ENCODE measurements at places on chromosomes 7 and 10. TPM values are rescaled to one million over a fixed set of nuclear protein-coding genes. Genes with fewer than 3 reads are reported as not detected.
A peak's percentile ranks its signal among the peaks of the same experiment; 100 is the strongest.

FBXO24 gene
- 0.25 TPM for total RNA-seq

DRGX gene
- not detected for total RNA-seq

SORBS1 gene
- 896 TPM for total RNA-seq

NT5C2 gene
- 55.0 TPM for total RNA-seq

CYP26C1 gene
- total RNA-seq = not detected

TEX36 gene
- total RNA-seq = not detected

MNX1 gene
- not detected for total RNA-seq

DNA sequence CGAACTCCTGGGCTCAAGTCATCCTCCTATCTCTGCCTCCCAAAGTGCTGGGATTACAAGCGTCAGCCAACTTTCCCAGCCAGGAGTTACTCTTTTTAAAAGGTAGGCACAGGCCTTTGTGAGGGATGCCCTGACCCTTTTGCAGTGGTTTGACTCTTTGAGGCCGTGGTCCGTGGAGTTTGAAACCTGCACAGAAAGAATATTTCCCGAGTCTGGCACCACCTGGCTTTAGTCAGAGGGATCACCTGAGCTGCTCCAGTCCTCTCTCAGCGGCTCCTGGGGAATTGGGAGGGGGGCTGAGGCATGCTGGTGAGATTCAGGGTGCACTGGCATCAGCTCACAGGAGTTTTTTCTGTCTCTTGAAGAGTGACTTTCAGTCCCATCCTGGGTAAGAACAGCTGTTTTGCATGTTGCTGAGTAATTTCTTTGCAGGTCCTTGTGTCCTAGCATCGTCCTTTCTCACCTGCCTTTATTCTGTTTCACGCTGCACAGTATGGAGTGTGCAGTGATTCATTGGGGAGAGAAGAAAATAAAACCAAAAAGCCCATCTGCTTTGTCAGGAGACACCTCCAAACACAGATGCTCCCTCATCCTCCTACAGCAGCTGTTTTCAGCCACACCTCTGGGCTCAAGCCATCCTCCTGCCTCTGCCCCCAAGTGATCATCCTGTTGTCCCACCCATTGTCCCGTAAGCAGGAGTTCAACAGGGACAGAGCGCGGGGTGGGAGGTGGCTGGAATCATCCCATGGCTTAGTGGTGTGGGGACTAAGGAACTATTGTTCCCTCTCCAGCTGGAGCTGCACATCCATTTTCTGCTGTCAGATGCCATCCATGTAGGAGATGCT is 284.7 kb downstream of the CAMK1D start:
- H3K4me3 ChIP-seq = no peak overlapping the region
- H3K27me3 ChIP-seq = no peaks in the 10 kb centered on the region
- H3K27ac ChIP-seq = no peak overlapping the region
- no peak for DNase-seq
- H3K36me3 ChIP-seq = no peaks in the 10 kb centered on the region

- no peaks in the 10 kb centered on the region for H3K36me3 ChIP-seq
- peaks cover 100% of the 10 kb centered on the region for H3K27me3 ChIP-seq
Measured at GRCh38 chr10:100625816-100626215, 90.1 kb downstream of the HIF1AN start.

DNA sequence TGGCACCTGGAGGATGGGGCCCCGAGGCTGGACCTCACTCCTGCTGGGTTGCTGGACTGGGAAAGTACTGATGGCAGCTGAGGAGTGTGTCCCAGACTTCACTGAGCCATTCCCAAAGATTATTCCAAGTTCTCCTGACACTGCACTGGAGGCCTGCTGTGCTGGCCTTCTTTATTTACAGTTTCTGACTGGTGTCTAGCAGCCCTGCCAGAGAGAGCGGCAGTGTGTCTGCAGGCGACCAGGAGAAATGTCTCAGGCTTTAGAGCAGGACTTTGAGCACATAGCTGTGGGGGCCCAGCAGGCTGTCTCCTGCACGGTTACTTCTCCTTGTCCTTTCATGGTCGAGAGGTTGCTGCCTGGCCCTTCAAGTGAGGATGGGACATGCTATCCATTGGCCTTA is 16.1 kb downstream of the HTRA1 start:
- no peak overlapping the region for H3K4me3 ChIP-seq
- H3K36me3 ChIP-seq = no peaks in the 10 kb centered on the region
- H3K27me3 ChIP-seq = no peaks in the 10 kb centered on the region
- no peak overlapping the region for H3K27ac ChIP-seq
- peaks cover 34% of the 10 kb centered on the region for H3K4me1 ChIP-seq
- no peak for DNase-seq

GRCh38 chr7:106865130-106866041 is at the start of gene PIK3CG:
Gene PIK3CG, plus strand, starts transcription at chr7:106865282. Its CDS starts 2,280 bp downstream, at chr7:106867562.
- peak within 1 kb of the TSS; percentile 57 for H3K4me3 ChIP-seq
- H3K4me1 ChIP-seq = peaks cover 20% of the 10 kb centered on the region
- no peaks in the 10 kb centered on the region for H3K27me3 ChIP-seq

- no peak for DNase-seq
- no peaks in the 10 kb centered on the region for H3K36me3 ChIP-seq
- H3K27ac ChIP-seq = peak overlapping the region; percentile 89
- peak overlapping the region; percentile 95 for H3K4me3 ChIP-seq
- no peaks in the 10 kb centered on the region for H3K27me3 ChIP-seq
Measured at GRCh38 chr10:34813626-34814222, 1.4 kb downstream of the PARD3 start.

DNA sequence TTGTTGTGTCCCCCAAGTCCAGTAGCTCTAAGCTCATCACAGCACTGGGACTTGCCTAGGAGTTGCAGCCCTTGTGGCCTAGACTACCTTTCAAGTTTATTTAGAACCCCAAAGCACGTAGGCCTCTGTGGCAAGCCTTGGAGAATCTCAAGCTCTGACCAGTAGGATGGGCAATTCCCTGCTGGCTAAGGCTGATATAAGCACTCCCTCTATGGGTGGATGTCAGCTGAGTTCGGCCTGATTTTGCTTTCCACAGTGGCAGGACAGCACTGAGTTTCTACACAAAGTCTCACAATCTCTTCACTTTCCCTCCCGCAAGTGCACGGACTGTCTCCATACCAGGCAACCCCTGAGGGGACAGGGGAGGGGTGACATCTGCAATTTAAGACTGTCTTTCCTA is 886.4 kb upstream of the LRRN3 start:
- no peak overlapping the region for H3K27ac ChIP-seq
- no peak overlapping the region for H3K4me3 ChIP-seq
- H3K36me3 ChIP-seq = no peaks in the 10 kb centered on the region
- H3K4me1 ChIP-seq = no peaks in the 10 kb centered on the region
- H3K27me3 ChIP-seq = no peaks in the 10 kb centered on the region
- DNase-seq = no peak

DNA sequence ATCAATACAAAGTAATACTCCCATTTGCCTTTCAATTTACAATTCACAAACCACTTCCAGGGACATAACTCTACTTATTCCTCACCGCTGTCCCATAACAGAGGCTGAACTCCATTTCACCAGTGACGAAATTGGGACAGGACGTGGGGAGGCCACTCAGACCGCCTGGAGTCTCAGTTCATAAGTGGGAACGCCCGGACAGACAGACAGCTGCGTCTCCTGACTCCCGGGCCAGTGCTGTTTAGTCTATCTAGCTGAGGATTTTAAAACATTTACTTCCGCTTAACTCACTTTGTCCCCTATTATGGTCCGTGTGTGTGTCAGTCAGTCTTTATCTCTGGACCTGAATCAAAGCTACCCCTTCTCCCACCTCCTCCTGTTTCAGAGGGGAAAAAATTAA is 67.4 kb upstream of the ZNF438 start:
- no peak for DNase-seq
- no peaks in the 10 kb centered on the region for H3K36me3 ChIP-seq
- no peak overlapping the region for H3K4me3 ChIP-seq
- no peak overlapping the region for H3K27ac ChIP-seq
- no peaks in the 10 kb centered on the region for H3K4me1 ChIP-seq
- H3K27me3 ChIP-seq = no peaks in the 10 kb centered on the region

- H3K4me1 ChIP-seq = peaks cover 19% of the 10 kb centered on the region
- no peak overlapping the region for H3K4me3 ChIP-seq
- H3K36me3 ChIP-seq = peaks cover 21% of the 10 kb centered on the region
- no peaks in the 10 kb centered on the region for H3K27me3 ChIP-seq
Measured at GRCh38 chr7:77684030-77684429, 12.2 kb upstream of the RSBN1L start.

DNA sequence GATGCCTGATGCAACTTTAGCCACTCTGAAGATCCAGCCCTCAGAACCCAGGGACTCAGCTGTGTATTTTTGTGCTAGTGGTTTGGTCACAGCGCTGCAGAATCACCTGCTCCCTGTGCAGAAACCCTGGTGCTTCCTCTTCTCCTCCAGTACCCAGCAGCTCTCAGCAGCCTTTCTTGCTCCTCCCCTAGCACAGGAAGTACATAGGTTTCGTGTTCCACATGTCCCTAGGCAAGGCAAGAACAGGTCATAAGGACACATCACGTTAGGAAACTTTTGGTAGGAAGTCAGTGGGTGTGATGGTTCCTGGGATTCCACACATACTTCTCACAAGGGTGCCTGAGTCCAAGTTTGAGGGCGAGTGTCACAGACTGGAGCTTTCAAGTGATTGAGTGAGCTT is 167.9 kb upstream of the PRSS1 start:
- H3K4me3 ChIP-seq = no peak overlapping the region
- H3K4me1 ChIP-seq = no peaks in the 10 kb centered on the region
- no peaks in the 10 kb centered on the region for H3K36me3 ChIP-seq
- DNase-seq = no peak

Measured in left ventricle myocardium inferior (tissue), 1 donor.